ENCODE measurements at places on chromosomes 7 and 10. TPM values are rescaled to one million over a fixed set of nuclear protein-coding genes. Genes with fewer than 3 reads are reported as not detected.
A peak's percentile ranks its signal among the peaks of the same experiment; 100 is the strongest.

DNA sequence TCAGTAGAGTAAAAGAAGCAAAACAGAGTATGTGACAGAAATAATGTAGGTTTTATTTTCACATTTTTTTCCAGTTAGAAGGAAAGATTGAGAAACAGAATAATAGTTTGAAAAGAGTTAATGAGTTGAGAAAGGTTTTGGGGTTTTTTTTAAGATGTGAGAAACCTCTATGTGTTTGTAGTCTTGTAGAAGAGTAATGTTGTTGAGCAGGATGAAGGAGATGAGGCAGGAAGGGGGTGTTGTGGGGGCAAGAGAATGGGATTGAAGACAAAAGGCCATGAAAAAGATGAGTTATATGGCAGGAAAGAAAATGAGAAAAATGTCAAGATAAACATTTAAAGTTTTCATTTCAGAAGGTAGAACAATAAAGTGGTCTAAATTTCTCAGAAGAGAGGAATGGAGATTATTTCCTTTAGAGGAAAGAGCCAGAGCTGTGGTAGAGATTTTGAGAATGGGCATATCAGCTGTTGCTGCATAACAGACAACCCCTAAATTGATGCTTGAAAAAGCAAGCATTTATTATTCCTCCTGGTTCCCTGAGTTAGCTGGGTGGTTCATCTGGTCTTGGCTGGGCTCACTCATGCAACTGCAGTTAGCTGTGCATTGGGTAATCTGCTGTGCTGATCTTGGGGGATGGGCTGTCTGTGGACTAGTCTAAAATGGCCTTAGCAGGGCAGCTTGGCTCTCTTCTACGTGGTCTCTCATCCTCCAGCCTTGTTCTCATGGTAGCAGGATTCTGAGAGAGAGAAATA, 27.1 kb downstream of the PCGF5 start:
- H3K4me3 ChIP-seq: no peak overlapping the region
- peak overlapping the region; percentile 52 for H3K27ac ChIP-seq
- no peaks in the 10 kb centered on the region for H3K36me3 ChIP-seq
- DNase-seq: no peak
- H3K27me3 ChIP-seq: no peaks in the 10 kb centered on the region

- no peaks in the 10 kb centered on the region for H3K27me3 ChIP-seq
- H3K4me1 ChIP-seq: no peaks in the 10 kb centered on the region
- no peak overlapping the region for H3K27ac ChIP-seq
- DNase-seq: no peak
- no peak overlapping the region for H3K4me3 ChIP-seq
- no peaks in the 10 kb centered on the region for H3K36me3 ChIP-seq
Measured at GRCh38 chr7:123958186-123958703, 33.2 kb downstream of the SPAM1 start.

- no peak overlapping the region for H3K27ac ChIP-seq
- H3K4me1 ChIP-seq: no peaks in the 10 kb centered on the region
- H3K36me3 ChIP-seq: no peaks in the 10 kb centered on the region
- H3K4me3 ChIP-seq: no peak overlapping the region
- DNase-seq: no peak
- no peaks in the 10 kb centered on the region for H3K27me3 ChIP-seq
Measured at GRCh38 chr10:35232527-35232926, 103.8 kb upstream of the CCNY start.

DNA sequence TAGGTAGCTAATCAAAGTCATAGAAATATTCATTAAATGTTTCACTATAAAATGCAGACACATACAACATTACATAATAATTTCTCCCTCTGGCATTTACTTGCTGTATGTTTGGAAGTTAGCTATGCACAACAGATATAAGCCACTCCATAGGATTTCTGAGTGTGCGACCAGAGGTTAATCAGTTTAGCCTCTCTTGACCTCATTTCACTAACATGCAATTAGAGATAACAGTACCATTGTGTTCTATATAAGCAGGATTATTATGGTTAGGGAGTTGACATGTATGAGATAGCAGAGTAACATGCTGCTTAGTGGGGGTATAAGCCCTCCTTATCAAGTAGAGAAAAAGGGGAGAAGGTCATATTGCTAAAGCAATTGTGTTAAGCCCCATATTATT, 26.4 kb downstream of the GLUD1 start:
- no peak overlapping the region for H3K4me3 ChIP-seq
- H3K36me3 ChIP-seq: peaks cover 39% of the 10 kb centered on the region
- no peak overlapping the region for H3K27ac ChIP-seq
- H3K4me1 ChIP-seq: no peaks in the 10 kb centered on the region

- DNase-seq: no peak
- H3K27ac ChIP-seq: no peak overlapping the region
- H3K4me3 ChIP-seq: no peak overlapping the region
- no peaks in the 10 kb centered on the region for H3K4me1 ChIP-seq
Measured at GRCh38 chr10:107616031-107616430, 451.5 kb upstream of the SORCS1 start.

GRCh38 chr10:73625004-73625883, 16.0 kb downstream of the MYOZ1 start:
- no peak for DNase-seq
- H3K4me3 ChIP-seq: peak overlapping the region; percentile 91
- peak overlapping the region; percentile 71 for H3K27ac ChIP-seq
- H3K36me3 ChIP-seq: no peaks in the 10 kb centered on the region
- H3K27me3 ChIP-seq: no peaks in the 10 kb centered on the region

- no peak for DNase-seq
- peak within 1 kb of the TSS; percentile 76 for H3K27ac ChIP-seq
- H3K4me1 ChIP-seq: peaks cover 29% of the 10 kb centered on the region
- no peaks in the 10 kb centered on the region for H3K27me3 ChIP-seq
- H3K4me3 ChIP-seq: peak within 1 kb of the TSS; percentile 53
Measured at GRCh38 chr10:73655990-73656298, at the start of gene SYNPO2L. SYNPO2L (minus strand) TSS chr10:73656029; CDS start chr10:73655922, 107 bp downstream.

CLCN1 gene
- not detected for total RNA-seq

IGF2BP3 gene
- 0.27 TPM for total RNA-seq

TMEM130 gene
- 57.0 TPM for total RNA-seq

All from thoracic aorta (tissue), 2 donors.